Cardiac muscle cell (in vitro differentiated cells and primary cell): ENCODE measurements at places on chromosomes 6 and 20. TPM values are rescaled to one million over a fixed set of nuclear protein-coding genes. Genes with fewer than 3 reads are reported as not detected.

DNA sequence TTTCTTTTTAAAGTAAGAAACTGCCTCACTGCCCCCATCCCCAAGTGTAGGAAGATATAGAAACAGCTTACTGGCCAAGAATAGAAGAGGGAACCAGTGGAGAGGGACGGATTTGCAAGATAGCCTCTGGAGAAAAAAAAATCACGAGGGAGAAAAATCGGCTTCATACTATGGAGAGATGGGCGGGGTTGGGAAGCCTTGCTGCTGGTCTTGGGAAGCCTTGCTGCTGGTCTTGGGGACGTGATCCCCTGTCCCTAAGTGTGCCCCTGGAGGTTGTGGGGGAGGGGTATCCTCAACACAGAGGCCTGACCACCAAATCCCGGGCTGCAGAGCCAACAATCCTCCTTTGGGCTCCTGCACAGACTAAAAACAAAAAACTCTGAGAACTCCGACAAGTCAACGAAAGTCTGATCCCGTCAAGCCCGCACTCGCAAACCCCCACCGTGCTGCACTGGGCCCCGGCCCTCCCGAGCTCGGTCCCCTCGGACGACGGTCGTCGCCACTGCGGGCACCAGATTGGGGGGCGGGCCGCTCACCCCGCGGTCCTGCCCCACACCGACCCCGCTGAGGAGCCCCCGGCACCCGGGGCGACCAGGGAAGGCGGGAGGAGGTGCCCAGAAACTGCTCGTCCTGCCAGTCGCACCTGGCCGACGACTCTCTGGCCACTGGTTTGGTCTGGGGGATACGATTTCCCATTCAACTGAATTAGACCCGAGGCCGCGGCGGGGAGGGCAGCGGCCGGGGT lies 750 bp downstream of the MAP7 start:
- DNase-seq, result peak; percentile 6

DNA sequence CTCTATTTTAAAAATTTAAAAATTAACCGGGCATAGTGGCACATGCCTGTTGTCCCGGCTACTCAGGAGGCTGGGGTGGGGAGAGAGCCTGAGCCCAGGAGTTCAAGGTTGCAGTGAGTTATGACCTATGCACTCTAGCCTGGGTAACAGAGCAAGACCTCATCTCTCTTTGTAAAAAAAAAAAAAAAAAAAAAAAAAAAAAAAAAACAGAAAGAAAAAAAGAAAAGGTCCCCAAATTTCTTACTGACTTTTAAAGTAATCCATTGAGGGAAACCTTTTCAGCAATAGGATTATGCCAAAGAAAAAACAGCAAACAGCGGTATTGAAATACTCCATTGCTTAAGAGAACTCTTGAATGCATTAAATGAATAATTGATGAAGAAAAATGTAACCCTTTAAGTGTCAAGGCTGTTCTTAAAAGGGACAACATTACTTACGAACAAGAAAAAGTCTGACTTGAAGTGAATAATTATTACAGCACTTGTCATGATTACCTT lies 6.0 kb upstream of the DNAAF9 start:
- no peak for DNase-seq

The IGF2R gene
- 32.6 and 45.4 TPM in 2 replicates for total RNA-seq

DNA sequence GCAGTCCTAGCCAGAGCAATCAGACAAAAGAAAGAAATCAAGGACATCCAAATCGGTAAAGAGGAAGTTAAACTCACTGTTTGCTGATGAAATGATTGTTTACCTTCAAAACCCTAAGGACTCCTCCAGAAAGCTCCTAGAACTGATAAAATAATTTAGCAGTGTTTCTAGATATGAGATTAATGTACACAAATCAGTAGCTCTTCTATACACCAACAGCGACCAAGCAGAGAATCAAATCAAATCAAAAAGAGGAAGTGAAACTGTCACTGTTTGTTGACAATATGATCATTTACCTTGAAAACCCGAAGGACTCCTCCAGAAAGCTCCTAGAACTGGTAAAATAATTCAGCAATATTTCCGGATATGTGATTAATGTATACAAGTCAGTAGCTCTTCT lies 21.7 kb downstream of the SERPINB9 start:
- no peak for DNase-seq

The TULP4 gene
- 92.8 and 118 TPM in 2 replicates for total RNA-seq

GRCh38 chr6:46437671-46438221 lies 53.5 kb downstream of the RCAN2 start:
- DNase-seq, result no peak

- DNase-seq, result no peak
Observed at GRCh38 chr6:27237089-27237803, 10.3 kb upstream of the PRSS16 start.

The BANF2 gene
- not detected in 2 replicates for total RNA-seq

DNA sequence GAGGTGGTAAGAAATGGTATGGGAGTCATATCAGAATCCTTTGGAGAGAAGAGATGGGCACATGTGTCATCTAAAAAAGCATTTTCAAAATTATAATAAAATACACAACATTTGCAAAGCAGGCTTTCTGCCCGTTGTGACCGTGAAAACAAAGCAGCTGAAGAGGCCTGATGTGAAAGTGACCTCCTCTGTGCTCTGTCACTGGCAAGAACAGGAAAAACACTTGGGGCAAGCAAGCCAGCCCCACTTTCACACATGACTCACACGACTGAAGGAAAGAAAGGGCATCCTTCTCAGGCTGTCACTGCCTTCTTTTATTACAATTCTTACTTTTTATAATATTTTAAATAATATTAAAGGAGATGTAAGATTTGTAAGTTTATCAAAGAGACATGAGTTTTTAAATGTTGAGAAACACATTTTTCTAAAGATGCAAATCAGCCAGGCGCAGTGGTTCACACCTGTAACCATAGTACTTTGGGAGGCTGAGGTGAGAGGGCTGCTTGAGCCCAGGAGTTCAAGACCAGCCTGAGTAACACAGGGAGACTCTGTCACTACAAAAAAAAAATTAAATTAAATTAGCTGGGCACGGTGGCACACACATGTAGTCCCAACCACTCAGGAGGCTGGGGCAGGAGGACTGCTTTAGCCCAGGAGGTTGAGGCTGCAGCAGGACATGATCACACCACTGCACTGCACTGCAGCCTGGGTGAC lies 143.7 kb downstream of the BTBD9 start:
- DNase-seq, result no peak
